Stimulated activated CD8-positive, alpha-beta memory T cell treated with anti-CD3 and anti-CD28 coated beads, Interleukin-15, amount 100 ng/mL, for 48 hours (primary cell): ENCODE measurements at places on chromosomes 11 and 22.
A peak's percentile ranks its signal among the peaks of the same experiment; 100 is the strongest.

- DNase-seq = no peak
These were observed 699 bp downstream of the AIFM3 start for GRCh38 chr22:20967697-20968211.

DNA sequence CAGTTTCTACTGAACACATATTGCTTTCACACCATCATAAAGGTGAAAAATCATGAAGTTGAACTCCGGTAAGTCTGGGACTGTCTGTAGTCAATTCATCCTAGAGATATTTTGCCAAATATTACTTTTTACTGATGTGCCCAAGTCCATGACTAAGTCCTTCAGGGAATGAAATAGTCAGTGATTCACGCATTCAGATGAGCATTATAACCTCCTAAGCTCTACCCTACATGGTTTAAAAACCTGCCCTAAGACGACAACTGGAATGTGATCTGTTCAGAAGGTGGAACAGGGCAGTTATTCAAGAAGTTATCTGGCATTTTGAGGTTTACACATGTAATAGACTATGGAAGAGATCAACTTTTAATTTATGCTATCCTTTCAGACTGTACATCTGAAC is 125.6 kb downstream of the TRPC6 start:
- no peak for DNase-seq

DNA sequence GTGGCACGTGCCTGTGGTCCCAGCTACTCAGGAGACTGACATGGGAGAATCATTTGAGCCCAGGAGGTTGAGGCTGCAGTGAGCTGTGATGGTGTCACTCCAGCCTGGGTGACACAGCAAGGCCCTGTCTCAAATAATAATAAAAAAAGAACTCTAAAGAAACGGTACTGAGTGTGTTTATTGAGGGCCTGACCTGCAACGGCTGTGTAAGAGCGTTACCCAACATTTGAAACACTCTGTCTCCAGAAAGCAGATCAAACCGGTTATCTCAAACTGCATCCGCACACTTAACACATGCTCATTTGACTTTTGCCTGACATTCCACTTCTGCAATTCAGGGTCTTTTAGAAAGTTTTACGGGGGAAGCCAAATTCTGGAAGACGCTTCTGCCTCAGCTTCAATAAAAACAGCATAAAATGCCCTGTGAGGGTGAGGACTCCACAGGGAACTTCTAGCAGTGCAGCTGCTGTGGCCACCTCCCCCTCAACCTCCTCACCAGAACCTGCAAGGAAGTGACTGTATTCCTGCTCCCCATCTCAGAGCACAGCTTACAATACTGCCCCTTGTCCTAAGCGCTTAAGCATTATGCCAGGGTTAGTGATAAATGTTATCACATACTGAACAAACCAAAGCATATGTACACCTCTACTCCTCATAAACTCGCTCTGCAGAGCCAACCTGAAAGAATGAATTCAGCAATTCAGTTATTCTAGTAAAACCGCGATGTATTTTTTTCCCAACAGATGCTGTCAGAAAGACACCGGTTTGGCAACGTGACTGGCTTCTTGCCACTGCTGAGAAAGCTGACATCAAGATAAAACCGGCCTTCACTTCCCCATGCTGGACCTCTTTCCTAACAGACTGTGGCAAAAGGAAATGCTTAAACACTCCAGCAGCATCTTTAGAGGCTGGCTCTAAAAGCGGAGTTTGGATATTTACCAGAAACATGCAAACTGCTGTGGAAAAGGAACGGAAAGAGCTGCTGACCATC is 52.2 kb downstream of the PRDM10 start:
- no peak for DNase-seq

GRCh38 chr11:70601861-70602538 is 203.7 kb downstream of the CTTN start:
- DNase-seq = no peak

- no peak for DNase-seq
These were observed 16.7 kb downstream of the TMEM121B start for GRCh38 chr22:17104336-17104935.

DNA sequence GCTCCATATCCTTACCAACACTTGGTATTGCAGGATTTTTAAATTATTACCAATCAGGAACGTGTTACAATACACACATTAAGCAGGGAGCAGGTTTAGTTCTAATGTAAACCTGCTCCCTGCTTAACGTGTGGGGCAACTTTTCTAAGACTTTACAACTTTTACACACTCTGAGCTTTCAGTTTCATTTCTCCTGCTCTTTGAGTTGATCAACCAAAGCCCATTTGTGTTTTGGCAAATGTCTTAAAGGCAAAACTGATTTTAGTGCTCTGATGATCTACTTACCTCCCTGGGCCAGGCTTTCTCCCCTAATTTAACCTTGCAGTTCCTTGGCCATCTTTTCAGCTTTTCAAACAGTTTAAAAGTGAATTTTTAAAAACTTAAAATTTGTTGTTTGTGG is 70.9 kb downstream of the ZBTB44 start:
- DNase-seq = no peak

DNA sequence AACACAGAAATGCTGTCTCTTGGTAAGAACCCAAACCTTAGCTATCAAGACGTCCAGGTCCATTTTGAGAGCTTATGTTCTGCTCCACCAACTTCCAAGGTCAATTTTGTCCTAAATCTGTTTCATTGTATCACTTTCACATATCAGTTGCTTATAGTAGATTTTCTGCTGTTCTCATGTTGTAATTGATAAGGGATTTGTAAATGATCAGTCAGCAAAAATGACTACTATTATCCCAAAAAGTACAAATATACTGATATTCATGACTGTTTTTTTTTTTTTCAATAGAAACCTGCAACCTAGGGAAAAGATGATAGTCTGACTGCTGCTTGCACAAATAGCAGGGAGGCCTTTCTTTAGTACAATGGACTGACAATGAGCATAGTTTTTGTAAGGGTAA is 128.1 kb downstream of the ARHGAP20 start:
- DNase-seq = no peak

DNA sequence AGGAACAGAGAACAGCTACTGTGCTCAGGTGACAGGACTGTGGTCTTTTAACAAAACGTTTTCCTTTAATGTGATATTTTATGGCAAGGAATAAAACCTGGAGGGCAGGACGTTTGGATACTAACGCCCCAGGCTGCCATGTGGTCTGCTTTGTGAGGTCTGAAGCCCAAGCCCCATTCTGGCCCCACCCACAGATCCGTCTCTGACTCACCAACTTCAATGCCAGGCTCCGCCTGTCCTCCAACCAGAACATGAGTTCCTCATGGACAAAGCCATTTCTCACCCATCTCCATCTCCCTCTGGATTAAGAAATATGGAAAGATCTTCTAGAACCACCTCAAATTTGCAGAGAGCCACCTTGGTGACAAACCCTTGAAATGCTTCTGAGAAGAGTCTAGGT is 148.8 kb downstream of the CRYBB2 start:
- DNase-seq = no peak

DNA sequence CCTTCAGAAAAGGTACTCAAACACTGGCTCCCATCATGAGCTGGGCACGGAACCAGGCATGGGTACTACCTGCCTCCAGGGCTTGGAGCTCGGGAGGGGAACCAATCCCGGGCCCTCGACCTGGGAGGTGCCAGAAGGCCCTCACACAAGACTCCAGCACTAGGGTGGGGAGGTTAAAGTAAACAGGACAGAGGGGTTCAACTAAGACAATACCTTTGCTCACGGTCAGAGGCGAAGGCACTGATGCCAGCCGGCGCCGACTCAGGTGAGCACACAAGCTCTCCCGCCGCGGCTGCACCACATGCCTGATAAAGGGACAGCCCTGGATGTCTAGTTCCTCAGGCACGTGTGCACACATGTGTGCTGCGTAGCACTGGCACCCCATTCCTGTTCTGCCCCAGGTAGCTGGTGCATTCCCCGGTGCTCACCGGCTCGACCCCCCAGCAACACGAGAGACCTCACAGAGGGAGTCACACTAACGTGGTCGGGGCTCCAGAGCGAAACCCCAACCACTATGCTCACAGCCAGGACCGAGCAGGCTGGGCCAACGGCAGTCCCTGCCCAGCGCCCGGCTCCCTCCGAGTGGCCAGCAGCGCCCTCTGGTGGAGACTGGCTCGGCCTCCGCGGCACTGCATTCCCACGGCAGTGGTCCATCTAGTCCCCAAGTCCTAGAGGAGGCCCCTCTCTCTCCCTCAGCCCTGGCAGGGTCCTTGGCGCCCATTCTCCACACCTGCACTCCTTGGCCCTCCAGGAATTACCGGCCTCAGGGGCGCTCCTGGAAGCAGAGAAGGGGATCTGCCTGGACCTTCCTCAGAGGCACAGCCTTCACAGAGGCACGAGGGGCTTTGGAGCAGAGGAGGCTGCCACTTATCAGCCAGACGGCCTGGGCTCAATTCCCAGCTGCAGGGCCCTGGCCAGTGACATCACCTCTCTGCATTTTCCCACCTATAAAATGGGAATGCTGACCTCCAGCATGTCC is 28.8 kb upstream of the MOB2 start:
- DNase-seq = peak; percentile 46

- no peak for DNase-seq
These were observed 3.0 kb upstream of the SIGIRR start for GRCh38 chr11:417652-418342.

- DNase-seq = no peak
These were observed 78.2 kb downstream of the PPFIBP2 start for GRCh38 chr11:7591987-7592386.

DNA sequence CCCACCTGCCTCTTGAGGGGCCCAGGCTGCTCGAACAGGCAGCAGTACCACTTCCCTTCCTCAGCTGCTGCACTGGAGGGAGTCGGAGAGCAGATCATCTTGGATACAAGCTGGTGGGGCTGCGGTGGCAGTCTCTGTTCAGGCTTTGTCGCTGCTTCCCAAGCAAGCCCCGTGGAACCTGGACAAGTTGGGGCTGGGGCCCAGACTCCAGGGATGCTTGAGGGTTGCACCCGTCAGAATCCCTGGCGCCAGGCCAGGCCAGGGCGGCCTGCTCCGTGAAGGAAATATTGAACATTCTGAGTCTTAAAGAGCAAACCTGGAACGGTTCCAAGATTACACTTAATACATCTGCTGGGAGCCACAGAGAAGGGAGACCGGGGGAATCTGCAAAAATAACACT is 310.1 kb upstream of the SORL1-AS1 start:
- no peak for DNase-seq

GRCh38 chr11:134932761-134933160 is 520.7 kb upstream of the B3GAT1 start:
- no peak for DNase-seq

- no peak for DNase-seq
These were observed 58.9 kb downstream of the CDKN1C start for GRCh38 chr11:2826679-2827056.

DNA sequence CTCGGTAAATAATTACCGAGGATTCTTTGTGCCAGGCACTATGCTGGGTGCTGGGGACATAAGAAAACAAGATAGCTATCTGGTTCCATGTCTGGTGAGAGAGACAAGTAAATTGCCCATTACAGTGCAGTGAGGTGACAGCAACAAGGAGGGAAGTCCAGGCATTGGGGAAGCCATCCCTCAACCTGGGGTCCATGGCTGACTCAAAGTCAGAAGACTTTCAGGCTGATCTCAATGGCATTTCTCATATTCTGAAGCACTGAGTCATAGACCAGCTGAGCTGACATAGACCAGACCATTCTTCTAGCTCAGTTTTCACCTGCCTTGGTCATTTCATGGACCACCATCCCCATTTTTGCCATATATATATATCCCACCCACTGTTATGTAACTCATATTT is 158.8 kb downstream of the TTC17 start:
- DNase-seq = no peak

DNA sequence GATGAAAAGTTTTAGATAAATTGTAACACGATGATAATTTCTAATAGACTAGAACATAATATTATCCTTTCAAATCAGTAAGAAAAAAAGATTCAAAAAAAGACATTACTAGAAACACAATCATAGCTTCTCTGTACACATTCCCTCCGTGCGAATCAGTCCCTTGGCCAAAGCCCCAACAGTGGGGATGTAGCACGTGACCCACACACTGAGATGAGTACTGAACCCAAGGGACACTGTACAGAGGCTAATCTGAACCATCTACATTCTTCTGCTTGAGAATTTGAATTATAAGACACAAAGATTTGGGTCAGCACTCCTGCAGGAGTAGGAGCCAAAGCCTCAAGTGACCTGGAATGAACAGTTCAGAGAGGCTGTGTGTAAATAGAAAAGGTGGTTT is 353.7 kb downstream of the INSC start:
- DNase-seq = no peak

DNA sequence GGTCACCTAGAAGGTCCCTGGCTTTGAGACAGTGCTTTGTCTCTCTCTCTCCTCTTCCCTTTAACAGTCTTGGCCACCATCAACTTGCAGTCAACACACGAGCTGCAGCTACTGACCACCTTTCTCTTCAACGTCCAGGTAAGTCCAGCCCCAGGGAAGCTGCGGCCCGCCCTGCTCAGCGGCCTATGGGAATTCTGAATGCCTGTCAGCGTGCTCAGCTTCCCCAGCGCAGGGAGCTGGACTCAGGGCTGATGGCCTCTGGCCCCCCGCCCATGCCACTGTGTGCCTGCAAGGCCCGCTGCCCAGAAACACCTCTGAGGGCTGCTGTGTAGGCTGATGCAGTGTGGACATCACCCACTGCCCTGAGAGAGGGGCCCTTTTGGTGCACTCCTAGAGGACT is 32.5 kb downstream of the GLB1L2 start:
- DNase-seq = no peak

GRCh38 chr22:35275580-35275979 is 18.3 kb downstream of the HMGXB4 start:
- DNase-seq = no peak

DNA sequence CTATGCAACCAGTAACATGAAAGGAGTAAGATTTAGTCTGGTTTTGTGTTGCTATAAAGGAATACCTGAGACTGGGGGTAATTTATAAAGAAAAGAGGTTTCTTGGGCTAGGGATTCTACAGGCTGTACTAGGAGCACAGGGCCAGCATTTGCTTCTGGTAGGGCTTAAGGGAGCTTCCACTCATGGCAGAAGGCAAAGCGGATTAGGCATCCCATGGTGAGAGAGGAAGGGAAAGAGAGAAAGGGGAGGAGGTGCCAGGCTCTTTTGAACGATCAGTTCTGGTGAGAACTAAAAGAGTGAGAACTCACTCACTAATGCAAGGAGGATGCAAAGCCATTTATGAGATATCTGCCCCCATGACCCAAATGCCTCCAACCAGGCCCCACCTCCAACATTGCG is 283.2 kb downstream of the OPCML start:
- DNase-seq = no peak

DNA sequence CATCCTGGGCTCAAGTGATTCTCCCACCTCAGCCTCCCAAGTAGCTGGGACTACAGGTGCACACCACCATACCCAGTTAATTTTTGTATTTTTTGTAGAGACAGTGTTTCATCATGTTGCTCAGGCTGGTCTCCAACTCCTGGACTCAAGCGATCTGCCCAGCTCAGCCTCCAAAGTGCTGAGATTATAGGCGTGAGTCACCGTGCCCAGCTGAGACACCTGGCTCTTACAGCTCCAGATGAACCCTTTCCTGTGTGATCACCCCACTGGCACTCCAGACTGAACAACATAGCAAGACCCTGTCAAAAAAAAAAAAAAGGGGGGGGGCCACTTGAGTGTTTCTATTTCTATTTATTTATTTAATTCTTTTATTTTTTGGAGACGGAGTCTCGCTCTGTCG is 1.0 kb upstream of the ADSL start:
- no peak for DNase-seq
